ENCODE measurements at places on chromosomes 4 and X.

- DNase-seq, result no peak
These were observed 119.3 kb downstream of the AFF1 start for GRCh38 chr4:87053802-87054767.

GRCh38 chr4:3042226-3042625, 32.1 kb downstream of the HTT-AS start:
- DNase-seq, result no peak

- no peak for DNase-seq
These were observed 61.8 kb downstream of the RHOH start for GRCh38 chr4:40258627-40259026.

DNA sequence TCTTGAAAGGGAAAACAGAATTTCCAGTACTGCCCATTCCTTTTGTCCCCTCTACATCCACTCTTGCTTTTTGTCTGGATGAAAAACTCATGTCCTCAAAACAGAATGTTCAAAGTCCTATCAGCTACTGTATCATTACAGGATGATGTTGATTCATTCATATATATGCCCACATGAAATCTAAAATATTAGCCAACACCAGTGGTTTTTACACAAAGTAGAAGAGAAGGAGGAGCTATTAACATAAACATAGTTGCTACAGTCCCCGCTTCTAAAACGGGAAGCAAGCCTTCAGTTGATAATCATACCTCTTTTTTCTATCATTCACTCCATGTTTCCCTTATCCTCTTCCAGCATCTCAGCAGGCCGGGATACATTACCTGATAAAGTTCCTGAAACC, 7.7 kb upstream of the THOC2 start:
- no peak for DNase-seq

- DNase-seq, result no peak
These were observed 323.0 kb downstream of the INPP4B start for GRCh38 chr4:142523111-142523510.

Measured in iris pigment epithelial cell (primary cell).